ENCODE measurements at places on chromosomes 6 and 20. TPM values are rescaled to one million over a fixed set of nuclear protein-coding genes. Genes with fewer than 3 reads are reported as not detected.

GRCh38 chr20:56691325-56691998 lies 62.4 kb downstream of the TFAP2C start:
- no peak overlapping the region for H3K27ac ChIP-seq
- no peak overlapping the region for H3K4me3 ChIP-seq
- H3K36me3 ChIP-seq: no peaks in the 10 kb centered on the region
- H3K27me3 ChIP-seq: no peaks in the 10 kb centered on the region
- DNase-seq: no peak

- no peaks in the 10 kb centered on the region for H3K36me3 ChIP-seq
- DNase-seq: peak; percentile 86
- H3K4me1 ChIP-seq: peaks cover 25% of the 10 kb centered on the region
- H3K27ac ChIP-seq: peak overlapping the region; percentile 89
- peak overlapping the region; percentile 78 for H3K4me3 ChIP-seq
Observed at GRCh38 chr6:26216359-26216885, 129.2 kb downstream of the HFE start.

DNA sequence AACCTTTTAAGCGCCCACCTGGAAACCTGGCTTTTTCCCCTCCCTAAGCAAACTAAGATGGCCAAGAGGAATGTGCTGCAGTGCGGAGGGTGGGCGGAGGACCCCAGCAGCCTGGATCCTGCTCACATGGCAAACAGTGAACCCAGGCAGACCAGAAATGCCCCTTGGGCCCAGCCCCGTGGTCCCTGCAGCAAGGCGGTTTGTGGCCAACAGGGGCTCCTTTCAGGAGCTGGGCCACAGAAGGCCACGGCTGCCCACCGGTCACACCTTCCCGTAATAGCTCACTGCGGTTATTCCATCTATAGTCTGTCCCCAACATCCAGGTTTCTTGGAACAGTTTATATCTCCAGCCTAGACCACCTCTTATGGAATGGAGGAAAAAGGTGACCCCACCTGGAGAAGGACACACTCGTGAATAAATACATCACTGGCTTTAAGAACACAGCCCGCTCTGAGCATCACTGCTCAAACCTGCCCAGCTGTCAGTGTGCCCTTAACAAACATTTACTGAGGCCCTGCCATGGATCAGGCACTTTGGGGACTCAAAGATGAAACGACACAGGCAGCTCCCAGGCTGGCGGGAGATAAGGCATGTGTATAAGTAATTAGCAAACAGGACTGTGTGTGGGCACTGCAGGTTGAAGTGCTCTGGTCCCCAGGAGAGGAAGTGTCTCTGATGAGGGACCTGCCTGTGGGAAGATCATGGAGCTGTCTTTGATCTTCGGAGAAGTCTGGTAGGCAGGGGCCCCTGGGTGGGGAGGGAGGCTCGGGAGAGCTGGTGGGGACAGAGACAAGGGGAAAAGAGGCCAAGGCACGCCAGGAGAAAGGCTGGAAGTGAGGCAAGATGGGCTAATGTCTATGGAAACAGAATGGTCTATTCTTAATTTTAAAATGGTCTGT lies 3.2 kb upstream of the TUBB1 start:
- no peak overlapping the region for H3K4me3 ChIP-seq
- no peaks in the 10 kb centered on the region for H3K27me3 ChIP-seq
- H3K36me3 ChIP-seq: no peaks in the 10 kb centered on the region

SUMO4 gene
- polyA plus RNA-seq: not detected

- H3K4me1 ChIP-seq: peaks cover 2% of the 10 kb centered on the region
- no peaks in the 10 kb centered on the region for H3K36me3 ChIP-seq
Observed at GRCh38 chr6:16126861-16127260, 2.0 kb upstream of the MYLIP start.

DNA sequence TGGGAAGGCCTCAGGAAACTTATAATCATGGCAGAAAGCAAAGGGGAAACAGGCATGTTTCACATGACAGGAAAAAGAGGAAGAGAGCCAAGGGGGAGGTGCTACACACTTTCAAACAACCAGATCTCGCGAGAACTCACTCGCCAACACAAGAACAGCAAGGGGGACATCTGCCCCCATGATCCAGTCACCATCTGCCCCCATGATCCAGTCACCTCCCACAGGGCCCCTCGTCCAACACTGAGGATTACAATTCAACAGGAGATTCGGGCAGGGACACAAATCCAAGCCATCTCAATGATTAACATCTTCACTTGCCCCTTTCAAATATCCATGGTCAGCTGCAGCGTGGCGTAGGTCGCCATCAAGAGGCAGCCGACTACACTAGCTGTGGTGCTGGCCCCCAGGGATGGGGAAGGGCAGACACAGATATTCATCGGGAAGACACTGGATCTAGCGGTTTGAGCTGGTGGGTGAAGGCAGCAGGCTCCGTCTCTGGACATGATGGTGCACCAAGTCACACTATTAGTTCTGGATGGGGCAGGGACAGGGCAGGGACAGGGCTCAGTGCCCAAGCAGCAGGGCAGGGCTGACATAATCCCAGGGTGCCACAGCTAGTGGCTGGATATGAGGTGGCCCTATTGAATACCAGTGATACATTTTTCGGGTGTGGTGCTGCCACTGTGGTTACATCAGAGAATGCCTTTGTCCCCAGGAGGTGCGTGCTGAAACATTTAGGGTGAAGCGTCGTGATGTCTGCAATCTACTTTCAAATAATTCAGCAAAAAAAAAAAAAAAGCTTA lies 31.6 kb downstream of the TUBB2B start:
- H3K4me1 ChIP-seq: no peaks in the 10 kb centered on the region
- no peak for DNase-seq
- H3K27ac ChIP-seq: no peak overlapping the region
- H3K36me3 ChIP-seq: no peaks in the 10 kb centered on the region

GRCh38 chr6:41335943-41336342 lies 535 bp downstream of the NCR2 start:
- H3K27ac ChIP-seq: no peak overlapping the region
- H3K27me3 ChIP-seq: peaks cover 4% of the 10 kb centered on the region
- no peaks in the 10 kb centered on the region for H3K36me3 ChIP-seq
- H3K4me1 ChIP-seq: no peaks in the 10 kb centered on the region
- H3K4me3 ChIP-seq: no peak overlapping the region

- no peaks in the 10 kb centered on the region for H3K27me3 ChIP-seq
- no peaks in the 10 kb centered on the region for H3K36me3 ChIP-seq
- H3K4me3 ChIP-seq: no peak overlapping the region
Observed at GRCh38 chr6:18491308-18492045, 104.3 kb downstream of the RNF144B start.
